ENCODE measurements at places on chromosomes 12 and 14. TPM values are rescaled to one million over a fixed set of nuclear protein-coding genes. Genes with fewer than 3 reads are reported as not detected.

GRCh38 chr14:72476657-72477499 is 417.0 kb downstream of the DPF3 start:
- peak; percentile 81 for DNase-seq

DNA sequence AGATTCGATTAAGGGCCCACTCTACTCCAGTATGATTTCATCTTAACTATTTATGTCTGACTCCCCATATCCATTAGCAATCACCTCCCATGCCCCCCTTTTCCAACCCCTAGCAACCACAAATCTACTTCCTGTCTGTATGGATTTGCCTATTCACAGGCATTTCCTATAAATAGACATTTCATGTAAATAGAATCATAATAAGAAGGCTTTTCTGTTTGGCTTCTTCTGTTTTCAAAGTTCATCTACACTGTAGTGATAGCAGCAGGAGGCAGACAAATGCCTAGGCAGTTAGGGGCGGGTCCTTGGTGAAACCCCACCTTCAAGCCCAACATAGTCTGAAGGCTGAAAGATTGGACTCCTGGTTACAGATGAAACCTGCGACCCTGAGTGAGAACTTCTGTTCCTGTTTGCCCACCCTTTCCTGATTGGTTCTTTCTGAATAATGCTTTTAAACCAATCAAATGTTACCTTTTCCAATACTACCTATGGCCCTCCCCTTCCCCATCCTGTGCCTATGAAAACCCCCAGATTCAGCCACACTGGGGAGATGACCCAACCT is 62.1 kb upstream of the HECTD1 start:
- no peak for DNase-seq

GRCh38 chr14:101497684-101498525 is 63.4 kb upstream of the DIO3 start:
- DNase-seq = no peak

- DNase-seq = no peak
Observed at GRCh38 chr12:114555451-114555850, 128.5 kb downstream of the TBX3 start.

- no peak for DNase-seq
Observed at GRCh38 chr14:34496679-34497513, 34.9 kb upstream of the SPTSSA start.

DNA sequence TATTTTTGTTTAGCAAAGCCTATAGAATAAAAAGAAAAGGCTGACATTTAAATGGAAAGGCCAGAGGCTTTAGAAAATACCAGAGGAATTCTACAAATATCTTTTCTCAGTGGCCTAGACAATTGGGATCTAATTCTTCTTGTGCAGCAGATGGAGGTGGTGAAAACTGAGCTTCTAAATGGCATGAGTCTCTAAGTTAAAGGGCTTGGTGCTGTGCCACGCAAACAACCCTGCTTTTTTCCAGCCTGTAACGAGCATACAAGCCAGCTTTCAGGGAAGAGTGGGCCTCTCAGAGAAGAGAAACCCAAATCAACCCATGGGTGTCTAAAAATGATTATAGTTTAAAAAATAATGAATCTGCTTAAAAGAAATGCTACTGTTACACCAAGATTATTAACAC is 237.9 kb upstream of the NAV3 start:
- no peak for DNase-seq

- no peak for DNase-seq
Observed at GRCh38 chr12:47314996-47315395, 235.2 kb upstream of the AMIGO2 start.

DNA sequence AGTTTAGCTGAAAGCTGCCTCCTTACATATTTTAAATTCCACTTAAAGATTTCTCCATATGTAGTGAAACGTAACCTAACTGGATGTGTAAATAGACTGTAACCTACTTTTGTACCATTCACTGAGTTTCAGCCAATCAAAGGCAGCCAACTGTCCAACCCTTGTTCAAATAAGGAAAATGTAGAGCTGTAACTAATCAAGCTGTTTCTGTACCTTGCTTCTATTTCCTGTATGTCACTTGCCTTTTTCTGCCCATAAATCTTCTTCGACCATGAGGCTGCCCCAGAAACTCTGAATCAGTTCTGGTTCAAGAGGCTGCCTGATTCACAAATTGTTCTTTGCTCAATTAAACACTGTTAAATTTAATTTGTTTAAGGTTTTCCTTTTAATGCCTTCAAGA is 6.3 kb downstream of the SLC7A8 start:
- DNase-seq = no peak

DNA sequence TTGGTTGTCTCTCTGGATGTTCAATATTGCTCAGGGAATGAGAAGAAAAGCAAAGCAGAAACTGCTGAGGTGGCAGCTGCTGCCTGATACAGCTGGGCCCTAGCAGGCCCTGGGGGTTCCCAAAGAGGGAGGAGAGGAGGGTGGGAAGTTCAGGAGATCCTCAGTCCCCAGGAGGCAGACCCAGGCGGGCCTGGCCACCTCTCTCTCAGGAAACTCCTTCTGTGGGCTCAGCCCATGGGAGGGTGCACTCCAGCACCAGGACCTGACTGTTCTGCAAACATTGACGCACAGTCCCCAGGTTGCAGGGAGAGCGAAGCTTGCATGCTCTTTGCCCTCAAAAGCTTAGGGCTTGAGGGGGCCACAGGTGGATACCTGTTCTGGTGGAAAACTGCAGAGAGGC is 29.6 kb downstream of the IRF2BPL start:
- no peak for DNase-seq

DNA sequence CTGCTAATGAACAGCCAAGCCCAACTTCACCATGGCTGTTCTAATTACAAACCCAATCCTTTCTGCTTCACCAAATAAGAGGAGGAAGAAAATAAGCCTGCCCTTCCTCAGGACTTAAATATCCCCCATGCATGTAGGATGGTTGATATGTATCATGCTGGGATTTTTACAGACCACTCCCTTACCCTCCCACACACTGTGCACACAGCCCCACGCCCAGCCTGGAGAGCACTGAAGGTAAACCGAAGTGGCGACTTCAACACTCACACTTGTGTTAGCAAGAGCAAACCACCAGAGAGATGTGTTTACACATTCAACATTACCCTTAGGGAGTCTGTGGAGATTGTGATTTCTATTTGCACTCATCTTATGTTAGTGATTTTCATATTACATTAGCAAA is 241.2 kb downstream of the EGLN3 start:
- no peak for DNase-seq

The LMNTD1 gene
- total RNA-seq = not detected

The FOXN4 gene
- total RNA-seq = not detected

The SERPINA10 gene
- not detected for total RNA-seq

The CLEC14A gene
- not detected for total RNA-seq

The BHLHE41 gene
- not detected for total RNA-seq

The NUAK1 gene
- total RNA-seq = not detected
